ENCODE measurements at places on chromosomes 3 and 15.
A peak's percentile ranks its signal among the peaks of the same experiment; 100 is the strongest.

GRCh38 chr3:128176276-128176833 lies 23.1 kb downstream of the EEFSEC start:
- peak; percentile 39 for DNase-seq

DNA sequence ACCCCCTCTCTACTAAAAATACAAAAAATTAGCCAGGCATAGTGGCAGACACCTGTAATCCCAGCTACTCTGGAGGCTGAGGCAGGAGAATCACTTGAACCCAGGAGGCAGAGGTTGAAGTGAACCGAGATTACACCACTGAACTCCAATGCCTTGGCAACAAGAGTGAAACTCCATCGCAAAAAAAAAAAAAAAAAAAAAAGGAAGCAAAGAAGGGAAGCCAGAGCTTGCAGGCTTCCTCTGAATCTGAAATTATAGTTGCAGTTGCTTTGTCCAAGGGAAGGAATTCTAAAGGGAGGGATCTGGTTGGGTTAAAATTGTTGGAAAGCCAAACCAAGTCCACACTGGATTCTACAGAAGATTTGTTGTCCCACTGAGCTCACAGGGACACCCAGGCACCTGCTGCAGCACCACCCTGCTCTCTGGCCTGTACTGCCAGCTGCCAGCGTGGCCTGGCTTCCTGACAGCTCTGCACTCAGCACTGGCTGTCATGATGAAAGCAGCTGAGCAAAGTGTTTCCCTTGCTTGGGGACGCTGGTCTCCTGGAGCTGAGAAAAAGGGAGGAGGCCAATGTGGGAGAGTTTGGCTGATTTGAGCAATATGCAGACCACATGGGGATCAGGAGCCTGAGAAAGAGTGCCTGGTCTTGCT lies 88.8 kb upstream of the HES1 start:
- no peak for DNase-seq

DNA sequence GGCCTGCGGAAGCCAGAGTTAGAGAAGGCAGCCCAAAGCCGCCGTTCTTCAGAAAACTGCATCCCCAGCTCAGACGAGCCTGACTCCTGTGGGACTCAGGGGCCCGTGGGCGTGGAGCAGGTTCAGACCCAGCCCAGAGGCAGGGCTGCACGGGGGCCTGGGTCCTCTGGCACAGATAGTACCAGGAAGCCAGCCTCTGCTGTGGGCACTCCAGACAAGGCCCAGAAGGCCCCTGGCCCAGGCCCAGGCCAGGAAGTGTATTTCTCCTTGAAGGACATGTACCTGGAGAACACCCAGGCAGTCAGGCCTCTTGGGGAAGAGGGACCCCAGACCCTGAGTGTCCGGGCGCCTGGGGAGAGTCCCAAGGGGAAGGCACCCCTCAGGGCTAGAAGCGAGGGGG lies 23.1 kb downstream of the ALPK3 start:
- DNase-seq: no peak

GRCh38 chr3:134328147-134328591 lies 46.1 kb downstream of the AMOTL2 start:
- DNase-seq: no peak

GRCh38 chr3:190044974-190045373 lies 75.7 kb downstream of the P3H2 start:
- no peak for DNase-seq

GRCh38 chr3:132448216-132448961 lies 31.1 kb downstream of the DNAJC13 start:
- DNase-seq: no peak

GRCh38 chr15:70466895-70467529 lies 296.3 kb downstream of the UACA start:
- no peak for DNase-seq

- no peak for DNase-seq
Measured at GRCh38 chr3:77500721-77501120, 460.8 kb downstream of the ROBO2 start.

DNA sequence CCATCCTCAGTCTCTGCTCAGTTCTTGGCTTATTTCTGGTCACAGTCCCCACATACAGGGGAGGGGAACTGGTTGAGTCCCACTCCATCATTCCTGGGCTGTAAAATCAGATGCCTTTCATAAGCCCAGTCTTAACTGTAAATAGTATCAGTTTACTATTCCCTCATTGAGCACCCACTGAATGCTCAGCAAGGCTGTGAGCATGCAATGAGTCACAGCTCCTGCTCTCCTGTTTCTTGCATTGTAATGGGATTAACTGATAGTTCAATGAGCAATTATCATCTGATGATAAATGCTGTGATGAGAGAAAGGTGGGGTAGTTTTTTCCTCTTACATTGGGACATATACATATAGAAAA lies 113.6 kb upstream of the TPM1 start:
- DNase-seq: no peak

- no peak for DNase-seq
Measured at GRCh38 chr15:98124581-98124980, 164.1 kb downstream of the ARRDC4 start.

Data from CD8-positive, alpha-beta T cell (primary cell).